AG08396 (cell line): ENCODE measurements at places on chromosomes 5 and 9.
A peak's percentile ranks its signal among the peaks of the same experiment; 100 is the strongest.

GRCh38 chr9:935348-935965, 41.0 kb upstream of the DMRT3 start:
- DNase-seq, result no peak

- DNase-seq, result no peak
Measured at GRCh38 chr5:21681911-21682310, 1171.2 kb downstream of the CDH12 start.

GRCh38 chr5:149544028-149544420, 7.2 kb downstream of the CSNK1A1 start:
- DNase-seq, result no peak

DNA sequence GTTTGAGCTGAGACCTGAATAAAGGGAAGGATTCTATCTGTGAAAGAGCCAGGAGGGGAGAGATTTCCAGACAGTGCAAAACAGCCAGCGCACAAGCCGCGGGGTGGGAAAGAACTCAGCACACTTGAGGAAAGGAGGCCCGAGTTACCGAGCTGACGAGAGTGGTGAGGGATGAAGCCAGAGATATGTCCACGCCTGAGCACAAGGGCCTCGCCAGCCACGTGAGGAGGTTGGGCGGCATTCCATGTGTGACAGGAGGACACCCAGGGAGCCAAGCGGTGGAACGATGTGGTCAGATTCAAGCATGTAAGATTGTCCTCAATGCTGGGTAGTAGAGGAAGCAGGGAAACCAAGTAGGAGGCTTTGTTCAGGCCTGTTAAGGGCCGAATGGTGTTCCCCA, 17.0 kb upstream of the SFXN1 start:
- DNase-seq, result no peak

DNA sequence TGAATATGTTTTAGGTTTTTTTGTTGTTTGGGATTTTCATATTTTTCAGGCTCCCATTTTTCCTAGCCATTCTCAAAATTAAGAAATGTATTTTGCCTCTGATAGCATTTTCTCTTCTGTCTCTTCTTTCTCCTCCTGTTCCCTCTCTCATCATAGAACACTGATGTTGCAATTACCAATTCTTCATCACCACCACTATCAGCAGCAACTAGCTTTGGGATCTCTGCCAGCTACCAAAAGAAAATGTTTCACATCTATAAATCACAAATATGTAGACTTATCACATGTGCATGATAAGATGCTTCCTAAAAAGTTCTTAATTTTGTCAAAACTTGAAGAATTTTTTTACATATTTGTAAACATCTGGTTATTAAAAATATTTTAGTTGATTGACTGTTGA, 887.1 kb downstream of the MAT2B start:
- DNase-seq, result no peak

DNA sequence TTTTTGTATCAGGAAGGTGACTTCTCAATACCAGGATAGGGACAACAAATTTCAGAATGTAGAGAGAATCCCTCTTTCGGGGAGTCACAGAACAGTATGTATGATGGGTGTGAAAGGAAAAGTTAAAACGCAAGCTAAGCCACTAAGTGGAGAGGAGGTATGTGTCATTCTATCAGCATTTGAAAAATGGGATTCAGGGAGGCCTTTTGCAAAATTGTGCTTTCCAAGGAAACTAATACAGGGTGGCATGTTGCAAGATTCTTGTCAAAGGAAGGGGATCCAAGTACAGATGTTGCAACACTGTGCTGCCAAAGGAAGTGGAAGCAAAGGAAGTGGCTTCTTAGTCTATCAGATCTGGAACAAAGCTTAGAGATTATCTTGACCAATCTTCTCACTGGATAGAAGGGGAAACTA, 12.6 kb upstream of the TNIP1 start:
- DNase-seq, result peak; percentile 74

- DNase-seq, result no peak
Measured at GRCh38 chr5:140355546-140355945, 4.4 kb upstream of the SLC4A9 start.

- no peak for DNase-seq
Measured at GRCh38 chr5:21831145-21831787, 1021.9 kb downstream of the CDH12 start.

DNA sequence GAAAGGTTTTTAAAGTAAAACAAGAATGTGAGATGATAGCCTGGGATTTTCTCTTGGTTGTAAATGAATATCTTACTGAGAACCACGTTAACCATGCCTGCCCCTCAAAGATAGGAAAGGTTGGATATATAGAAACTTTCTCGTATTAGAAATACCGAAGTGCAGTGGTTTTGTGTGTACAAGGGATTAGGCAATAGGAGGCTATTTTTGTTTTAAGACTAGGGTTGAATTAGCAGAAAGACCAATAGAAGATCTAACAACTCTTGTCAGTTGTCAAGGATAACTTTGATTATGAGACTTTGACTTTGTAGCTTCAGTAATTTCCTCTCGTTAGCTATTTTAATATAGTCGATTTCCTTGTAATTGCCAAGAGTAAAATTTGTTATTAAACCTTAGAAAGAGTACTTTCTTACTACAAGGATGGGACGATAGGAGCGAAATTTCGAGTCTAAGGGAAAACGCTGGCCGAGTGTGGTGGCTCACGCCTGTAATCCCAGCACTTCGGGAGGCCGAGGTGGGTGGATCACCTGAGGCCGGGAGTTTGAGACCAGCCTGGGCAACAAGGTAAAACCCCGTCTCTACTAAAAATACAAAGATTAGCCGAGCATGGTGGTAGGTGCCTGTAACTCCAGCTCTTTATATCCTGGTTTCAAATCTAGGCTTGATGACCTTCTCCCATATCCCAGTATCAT, 838 bp downstream of the POLK start:
- no peak for DNase-seq

DNA sequence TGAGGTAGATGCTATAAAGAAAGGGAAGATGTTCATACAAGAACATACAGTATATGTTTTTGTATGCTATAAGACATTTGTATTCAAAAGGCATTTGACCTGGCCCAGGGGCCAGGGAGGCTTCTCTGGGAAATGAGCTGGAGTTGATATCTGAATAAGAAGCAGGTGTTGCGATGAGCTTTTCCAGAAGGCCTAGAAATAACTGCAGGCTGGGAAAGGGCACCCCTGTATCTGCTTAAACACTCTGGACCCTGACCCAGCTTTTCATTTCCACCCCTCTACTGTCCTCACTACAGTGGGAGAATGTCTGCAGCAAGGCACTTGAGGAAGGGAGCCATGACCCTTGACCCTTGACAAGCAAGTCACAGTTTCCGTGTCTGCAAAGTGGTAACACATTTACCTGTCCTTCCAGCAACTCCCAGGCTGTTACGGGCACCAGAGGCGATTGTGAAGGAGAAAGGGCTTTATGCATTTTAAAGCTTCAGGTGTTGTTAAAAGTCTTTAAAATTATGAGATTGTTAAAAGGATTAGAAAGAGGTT, 88.2 kb upstream of the PANK3 start:
- DNase-seq, result no peak

DNA sequence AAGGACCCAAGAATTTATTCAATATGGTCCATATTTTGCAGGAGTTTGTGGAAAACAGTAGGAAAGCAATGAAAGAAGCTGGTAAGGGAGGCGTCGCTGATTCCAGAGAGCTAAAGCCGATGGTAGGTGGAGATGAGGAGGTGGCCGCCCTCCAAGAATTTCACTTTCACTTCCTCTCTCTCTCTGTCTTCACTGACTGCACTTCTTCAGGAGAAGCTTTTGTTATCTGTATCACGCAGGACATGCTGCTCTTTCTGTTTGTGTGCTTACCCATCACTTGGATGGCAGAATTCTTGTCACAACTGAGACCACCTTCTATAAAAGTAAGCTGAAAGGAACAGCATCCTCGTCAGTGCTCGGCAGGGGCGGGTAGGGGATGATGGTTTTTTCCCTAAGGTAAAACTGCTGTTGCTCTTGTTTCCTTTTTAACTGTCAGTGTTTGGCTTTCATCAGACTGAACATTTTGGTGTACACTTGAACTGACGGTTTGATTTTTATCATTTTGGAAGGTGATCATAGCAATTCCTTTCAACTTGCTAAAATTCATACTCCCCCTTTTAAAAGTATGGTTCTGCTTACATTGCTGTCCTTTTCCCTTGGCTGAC, 62.4 kb upstream of the FSD1L start:
- no peak for DNase-seq
